ENCODE measurements at places on chromosomes 12 and 14.

GRCh38 chr12:12212769-12213168 lies 54.1 kb downstream of the LRP6 start:
- DNase-seq = no peak

DNA sequence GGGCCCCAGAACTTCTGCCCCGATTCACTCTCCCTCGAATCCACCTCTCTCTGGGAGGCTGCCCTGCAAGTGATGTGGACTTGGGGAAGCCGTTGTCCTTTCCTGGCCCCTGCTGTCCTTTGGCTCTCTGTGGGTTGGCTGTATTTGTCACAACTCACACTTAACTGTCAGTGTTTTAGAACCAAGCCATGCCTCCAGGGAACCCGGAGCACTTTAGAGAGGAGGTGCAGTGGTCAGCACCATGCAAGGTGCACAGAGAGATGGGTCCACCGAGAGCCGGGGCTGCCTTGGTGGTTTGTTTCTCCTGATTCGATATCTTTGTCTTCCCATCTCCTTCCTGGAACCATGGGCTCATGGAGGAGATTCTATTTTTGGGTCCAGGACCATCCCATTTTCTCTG lies 129.5 kb upstream of the RTL1 start:
- no peak for DNase-seq

- DNase-seq = no peak
Observed at GRCh38 chr12:88753066-88753465, 172.8 kb upstream of the KITLG start.

- no peak for DNase-seq
Observed at GRCh38 chr12:49689785-49690184, 17.4 kb downstream of the FMNL3 start.

GRCh38 chr12:98154850-98155249 lies 360.5 kb upstream of the TMPO start:
- DNase-seq = no peak

DNA sequence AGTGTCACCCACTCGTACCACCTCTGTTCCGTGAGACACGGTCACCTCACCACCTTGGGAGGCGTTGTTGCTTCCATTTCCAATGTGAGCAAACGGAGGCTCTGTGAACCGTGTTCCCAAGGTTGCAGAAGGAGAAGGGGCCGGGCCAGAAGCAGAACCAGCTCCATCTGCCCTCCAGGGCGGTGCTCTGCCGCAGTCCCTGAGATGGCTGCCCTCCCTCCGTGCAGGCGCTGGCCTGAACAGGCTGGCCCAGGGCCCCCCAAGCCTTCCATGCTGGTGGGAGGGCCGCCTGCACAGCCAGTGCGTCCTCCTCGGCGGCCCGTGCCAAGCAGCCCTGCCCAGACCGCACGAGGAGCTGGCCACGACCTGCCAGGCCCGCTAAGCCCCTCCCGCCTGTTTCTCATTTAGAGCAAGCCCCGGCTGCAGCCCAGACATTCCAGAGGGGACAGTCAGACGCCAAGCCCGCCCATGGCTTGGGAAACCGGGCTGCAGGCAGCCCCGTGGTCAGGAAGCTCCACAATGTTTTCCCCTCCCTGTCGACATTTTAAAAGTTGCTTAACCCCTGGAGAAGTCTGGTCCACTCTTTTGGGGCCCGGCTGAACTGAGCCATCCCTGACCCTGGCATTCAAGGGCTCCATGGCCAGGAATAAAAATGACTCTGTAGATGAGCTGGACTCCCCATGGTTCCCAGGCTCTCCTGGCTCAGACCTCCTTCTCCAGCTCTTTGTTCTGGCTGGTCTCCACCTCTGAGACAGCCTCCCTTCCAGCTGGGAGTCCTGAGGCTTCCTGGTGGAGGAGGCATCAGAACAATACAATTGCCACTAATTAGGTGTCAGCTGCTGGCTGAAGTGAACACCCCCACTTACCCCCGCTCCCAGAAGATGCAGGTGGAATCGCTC lies 236.0 kb downstream of the BCL11B start:
- DNase-seq = no peak

DNA sequence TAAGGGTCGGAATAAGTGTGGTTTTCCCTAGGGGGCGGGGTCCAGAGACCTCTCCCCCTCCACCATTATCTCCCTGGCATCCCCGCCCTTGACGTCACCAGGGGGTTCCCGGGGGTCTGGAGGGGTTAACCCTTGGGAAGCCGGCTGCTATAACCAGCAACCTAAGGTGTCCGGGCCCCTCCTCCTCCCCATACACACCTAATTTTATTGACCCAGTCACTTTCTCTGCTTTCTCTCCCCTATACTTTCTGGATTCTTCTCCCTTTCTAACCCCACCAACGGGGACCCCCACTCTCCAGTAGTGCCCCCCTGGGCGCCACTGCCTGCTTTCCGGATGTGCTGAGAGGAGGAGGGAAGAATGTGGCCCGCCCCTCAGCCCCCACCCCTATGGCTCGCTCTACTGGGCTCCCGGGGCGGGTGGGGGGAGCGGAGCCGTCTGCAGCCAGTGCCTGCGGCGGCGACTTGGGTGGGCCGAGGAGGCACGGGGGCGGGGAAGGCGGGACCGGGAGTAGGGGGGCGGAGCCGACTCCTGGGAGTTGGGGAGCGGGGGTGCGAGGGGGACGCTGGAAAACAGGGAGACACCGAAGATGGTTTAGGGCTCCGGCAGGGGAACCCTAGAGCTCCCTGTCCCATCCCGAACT lies 1.8 kb downstream of the GLI1 start:
- peak; percentile 66 for DNase-seq

GRCh38 chr14:33691907-33692306 lies 259.0 kb downstream of the EGLN3 start:
- DNase-seq = no peak

GRCh38 chr12:97168804-97169203 lies 261.7 kb downstream of the NEDD1 start:
- no peak for DNase-seq

GRCh38 chr12:42326541-42327226 lies 717 bp downstream of the PPHLN1 start:
- DNase-seq = peak; percentile 28

GRCh38 chr12:109476807-109477184 lies 304 bp downstream of the KCTD10 start:
- peak; percentile 43 for DNase-seq

GRCh38 chr12:115323223-115323905 lies 639.4 kb upstream of the TBX3 start:
- DNase-seq = no peak

DNA sequence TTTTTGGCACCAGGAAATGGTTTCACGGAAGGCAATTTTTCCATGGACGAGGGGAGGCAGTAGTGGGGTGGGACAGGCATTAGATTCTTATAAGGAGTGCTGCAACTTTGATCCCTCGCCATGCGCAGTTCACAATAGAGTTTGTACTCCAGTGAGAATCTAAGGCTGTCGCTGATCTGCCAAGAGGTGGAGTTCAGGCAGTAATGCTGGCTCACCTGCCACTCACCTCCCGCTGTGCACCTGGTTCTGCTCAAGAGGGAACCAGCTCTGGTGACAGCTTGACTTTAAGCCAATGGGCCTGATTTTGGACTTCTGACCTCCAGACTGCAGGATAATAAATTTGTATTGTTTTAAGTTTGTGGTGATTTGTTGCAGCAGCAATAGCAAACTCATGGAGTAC lies 80.8 kb upstream of the TTC7B start:
- DNase-seq = no peak

DNA sequence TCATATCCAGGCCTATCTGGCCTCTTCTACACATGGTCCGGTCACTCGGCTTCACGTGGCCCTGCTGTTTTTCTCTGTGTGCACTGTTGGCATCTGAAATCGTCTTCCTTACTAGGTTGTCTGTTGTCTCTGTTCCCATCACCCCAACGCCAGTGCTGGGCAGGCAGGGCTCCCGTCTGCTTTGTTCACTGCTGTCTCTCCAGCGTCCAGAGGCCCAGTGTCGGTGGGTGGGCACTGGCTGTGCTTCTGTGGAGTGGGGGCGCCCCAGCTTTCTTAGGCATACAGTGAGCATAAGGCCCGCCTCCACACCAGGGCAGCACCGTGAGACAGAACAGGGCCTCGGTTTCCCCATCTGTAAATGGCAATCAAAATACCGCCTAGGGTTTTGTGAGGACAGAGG lies 153.1 kb downstream of the BCL11B start:
- no peak for DNase-seq

DNA sequence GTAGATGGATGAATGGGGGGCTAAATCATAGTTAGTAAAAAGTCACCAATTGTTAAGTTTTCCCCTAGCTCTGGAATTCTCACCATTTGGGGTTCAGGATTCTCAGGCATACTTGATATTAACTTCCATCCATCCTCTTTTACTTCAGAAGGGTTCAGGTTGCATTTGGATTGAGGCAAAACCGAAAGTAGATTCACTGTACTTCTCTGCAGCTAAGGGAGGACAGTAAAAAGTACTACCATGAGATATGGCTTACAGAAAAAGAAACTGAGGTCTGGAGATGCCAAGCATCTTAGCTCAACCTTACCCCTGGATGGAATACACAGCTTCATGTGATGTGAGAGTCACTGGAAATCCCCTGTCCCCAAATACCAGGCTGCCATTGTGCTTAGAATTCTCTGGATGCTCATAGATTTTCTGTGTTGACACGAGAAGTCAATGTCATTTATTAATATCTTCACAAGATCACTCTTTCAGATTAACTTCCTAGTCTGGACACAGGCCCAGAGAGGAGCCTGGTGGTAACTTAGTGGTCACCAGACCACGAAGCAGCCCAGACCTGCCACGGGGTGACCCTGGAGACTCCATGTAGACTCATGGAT lies 87.1 kb downstream of the SSPN start:
- DNase-seq = no peak

- DNase-seq = no peak
Observed at GRCh38 chr12:7212678-7213077, 23.2 kb downstream of the PEX5 start.

DNA sequence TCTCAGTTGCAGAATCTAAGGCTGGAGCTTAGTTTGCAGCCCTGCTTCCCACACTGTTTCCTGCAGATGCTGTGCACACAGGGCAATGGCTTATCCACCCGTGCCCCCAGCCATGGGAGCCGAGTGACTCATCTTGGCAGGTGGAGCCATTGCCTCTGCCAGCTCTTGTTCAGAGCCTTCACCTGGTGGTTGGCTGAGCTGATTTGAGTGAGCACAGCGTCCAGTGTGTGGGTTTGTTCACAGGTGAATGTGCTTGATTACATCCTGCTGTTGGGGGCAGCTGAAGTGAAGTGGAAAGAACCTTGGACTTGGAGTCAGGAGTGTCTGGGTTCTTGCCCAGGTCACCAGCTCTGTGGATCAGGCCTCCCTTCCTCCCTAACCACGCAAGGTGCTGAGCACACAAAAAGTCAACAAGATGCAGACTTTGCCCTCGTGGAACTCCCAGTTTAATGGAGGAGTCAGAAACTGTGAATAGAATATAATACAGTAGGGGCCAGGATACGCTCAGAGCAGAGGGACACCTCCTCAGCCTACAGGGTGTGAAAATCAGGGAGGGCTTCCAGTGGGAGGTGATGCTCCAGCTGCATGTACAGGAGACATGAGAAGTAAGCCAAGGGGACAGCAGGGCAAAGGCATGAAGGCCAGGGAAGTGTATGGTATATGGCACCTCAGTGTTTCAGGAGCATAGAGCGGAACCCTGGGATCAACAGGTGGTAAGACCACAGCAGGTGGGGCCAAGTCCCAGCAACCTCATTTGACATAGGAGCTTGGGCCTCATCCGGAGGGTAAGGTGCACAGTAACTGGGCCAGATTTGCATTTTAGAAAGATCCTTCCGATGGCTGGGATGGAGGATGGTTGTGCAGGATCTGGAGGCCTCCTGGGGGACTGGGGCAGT lies 22.8 kb downstream of the JDP2 start:
- DNase-seq = no peak

DNA sequence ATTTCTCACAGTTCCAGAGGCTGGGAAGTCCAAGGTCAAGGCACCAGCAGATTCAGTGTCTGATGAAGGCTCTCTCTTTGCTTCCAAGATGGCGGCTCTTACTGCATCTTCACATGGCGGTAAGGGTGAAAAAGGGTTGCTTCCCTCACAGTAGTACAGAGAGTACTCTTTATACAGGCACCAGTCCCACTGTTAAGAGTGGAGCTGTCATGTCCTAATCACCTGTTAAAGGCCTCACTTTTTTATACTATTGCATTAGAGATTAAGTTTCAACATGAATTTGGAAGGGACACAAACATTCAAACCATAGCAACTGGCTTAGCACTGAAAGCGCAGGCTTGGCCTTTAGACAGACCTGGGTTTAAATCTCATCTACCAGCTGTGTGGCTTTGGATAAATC lies 50.0 kb upstream of the TCL1A start:
- no peak for DNase-seq

- DNase-seq = no peak
Observed at GRCh38 chr12:40286583-40286982, 61.8 kb downstream of the LRRK2 start.

All from GM13976 (cell line).